ENCODE measurements at places on chromosomes 4 and X. TPM values are rescaled to one million over a fixed set of nuclear protein-coding genes. Genes with fewer than 3 reads are reported as not detected.

XPNPEP2 gene
- 11.1 TPM for total RNA-seq

TLR10 gene
- 0.27 TPM for total RNA-seq

MED12 gene
- 22.7 TPM for total RNA-seq

MTCP1 gene
- total RNA-seq, result 3.9 TPM

ODAM gene
- total RNA-seq, result 6.4 TPM

CYLC1 gene
- total RNA-seq, result not detected

YY2 gene
- total RNA-seq, result 2.3 TPM

ARHGEF38 gene
- total RNA-seq, result not detected

HPSE gene
- total RNA-seq, result 0.66 TPM

NWD2 gene
- total RNA-seq, result 0.28 TPM

LRPAP1 gene
- total RNA-seq, result 85.3 TPM

VGLL1 gene
- not detected for total RNA-seq
